Stimulated activated CD4-positive, alpha-beta T cell treated with anti-CD3 and anti-CD28 coated beads, TNF-alpha, amount 100 ng/mL, for 48 hours (primary cell): ENCODE measurements at places on chromosomes 5 and 9.

DNA sequence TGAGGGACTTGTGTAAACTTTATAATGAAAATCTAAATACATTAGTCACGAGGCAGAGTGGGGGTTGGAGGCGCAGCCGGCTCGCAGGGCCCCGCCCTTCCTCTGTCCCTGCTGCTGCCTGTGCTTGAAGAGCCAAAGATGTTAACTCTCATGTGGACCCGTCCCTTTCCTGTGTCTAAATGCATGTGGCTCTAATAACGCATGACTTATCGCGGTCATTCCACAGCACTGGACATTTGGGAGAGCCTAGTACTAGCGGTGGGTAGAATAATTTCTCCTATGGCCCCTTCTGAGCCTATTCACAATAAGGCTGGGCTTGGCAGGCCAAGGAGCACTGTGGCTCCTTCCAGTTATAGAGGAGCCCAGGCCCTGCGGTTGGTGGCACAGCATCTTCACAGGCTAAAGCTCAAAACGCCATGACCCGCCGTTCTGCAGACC is 82.3 kb upstream of the SIMC1 start:
- no peak for DNase-seq

DNA sequence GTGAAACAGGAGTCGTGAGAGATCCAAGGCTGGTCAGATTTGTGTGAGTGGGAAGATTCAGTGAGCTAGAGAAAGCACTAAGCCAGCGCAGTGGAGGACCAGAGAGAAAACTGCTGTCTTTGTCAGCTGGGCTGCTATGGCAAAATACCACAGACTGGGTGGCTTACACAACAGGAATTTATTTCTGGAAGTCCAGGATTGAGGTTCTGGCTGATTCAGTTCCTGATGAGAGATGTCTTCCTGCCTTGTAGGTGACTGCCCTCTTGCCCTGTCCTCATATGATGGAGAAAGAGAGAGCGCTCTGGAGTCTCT is 24.2 kb upstream of the ANKRD33B start:
- DNase-seq, result no peak

DNA sequence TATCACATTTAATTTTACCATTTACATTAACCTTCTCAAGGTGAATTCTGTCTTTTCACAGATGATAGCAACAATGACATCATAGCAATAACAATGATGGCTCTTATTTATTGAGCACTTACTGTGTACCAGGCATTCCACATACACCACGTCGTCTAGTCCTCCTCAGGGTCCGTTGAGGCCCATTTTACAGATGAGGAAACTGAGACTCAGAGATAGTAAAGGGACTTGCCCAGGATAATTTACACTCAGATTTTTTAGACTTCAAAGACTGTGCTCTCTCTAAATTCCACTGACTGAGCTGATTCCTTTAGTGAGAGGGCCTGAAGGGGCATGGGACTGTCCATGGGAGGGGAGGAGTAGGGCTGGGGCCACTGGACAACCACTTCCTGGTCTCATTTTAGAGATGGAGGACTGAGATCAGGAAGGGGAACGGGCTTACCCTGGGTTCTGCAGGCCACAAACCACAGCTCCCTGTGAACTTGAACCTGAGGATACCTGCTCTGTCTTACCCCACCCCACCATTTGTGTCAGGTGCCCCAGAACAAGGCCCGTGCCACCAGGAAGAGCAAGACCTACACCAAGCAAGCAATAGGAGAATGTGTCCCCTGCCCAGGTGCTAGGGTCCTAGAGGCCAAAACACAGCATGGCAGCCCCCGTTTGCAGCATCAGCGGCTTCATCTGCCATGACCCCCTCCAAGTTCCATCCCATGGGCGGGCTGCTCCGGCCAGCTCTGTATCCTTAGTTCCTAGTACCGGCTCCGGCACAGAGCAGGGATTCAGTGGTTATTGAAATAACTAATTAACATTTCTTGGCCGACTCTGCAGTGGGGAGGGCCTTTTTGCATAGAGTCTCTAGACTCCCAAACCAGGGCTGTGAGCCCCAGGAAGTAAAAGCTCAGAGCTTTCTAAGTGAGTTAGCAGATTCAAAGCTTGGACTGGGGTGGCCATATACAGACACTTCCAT is 96.6 kb downstream of the RGS3 start:
- DNase-seq, result no peak

- DNase-seq, result peak; percentile 4
Observed at GRCh38 chr5:143261748-143262392, 141.6 kb downstream of the NR3C1 start.

GRCh38 chr5:43113546-43113945 is 7.2 kb upstream of the ZNF131 start:
- no peak for DNase-seq

DNA sequence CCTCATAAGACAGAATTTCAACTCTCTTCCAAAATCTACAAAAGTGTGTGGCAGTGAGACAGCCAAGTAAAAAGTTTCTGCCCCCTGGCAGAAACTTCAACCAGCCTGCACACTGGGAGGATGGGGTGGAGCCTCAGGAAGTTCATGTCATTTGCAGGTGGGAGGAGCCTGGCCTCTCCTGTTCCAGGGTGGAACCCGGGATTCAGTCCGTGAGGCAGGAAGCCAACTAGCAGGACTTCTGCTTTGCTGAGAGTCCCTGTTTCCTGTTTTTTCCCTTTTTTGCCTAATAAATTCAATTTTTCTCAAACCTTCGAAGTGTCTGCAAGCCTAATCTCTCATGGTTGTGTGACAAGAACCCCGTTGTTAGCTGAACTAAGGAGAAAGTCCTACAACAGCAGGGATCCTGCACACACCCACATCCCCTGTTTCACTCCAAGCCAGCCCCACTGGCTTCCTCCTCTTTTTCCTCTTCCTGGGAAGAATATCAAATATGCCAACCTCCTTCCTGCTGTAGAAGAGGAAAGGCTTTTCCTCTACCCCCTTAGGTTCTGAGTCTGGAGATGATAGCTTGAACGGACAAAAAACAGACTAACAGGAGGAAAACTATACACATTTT is 69.3 kb downstream of the ALDH7A1 start:
- no peak for DNase-seq
